ENCODE measurements at places on chromosomes 3 and 15.

DNA sequence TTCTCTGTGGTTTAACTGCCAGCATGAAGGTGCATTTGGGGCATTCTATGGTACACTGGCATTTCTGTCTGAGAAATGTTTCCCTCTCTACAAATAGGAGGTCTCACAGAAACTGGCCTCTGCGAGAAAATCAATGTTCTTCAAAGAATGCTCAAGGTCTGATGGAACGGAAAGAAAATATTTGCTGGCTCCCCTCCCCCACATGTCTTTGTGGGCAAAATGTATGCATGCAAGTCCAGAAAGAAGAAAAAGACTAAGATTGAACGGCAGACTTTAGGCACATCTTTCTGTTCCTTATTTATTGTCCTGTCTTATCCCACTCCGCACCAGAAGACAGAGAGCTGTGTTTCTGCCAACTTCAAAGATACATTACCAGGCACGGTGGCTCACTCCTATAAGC, 83.9 kb upstream of the PSMD6 start:
- DNase-seq, result no peak

- DNase-seq, result no peak
Measured at GRCh38 chr3:66236281-66236680, 15.5 kb downstream of the SLC25A26 start.

- no peak for DNase-seq
Measured at GRCh38 chr3:112497897-112498548, 1.2 kb downstream of the BTLA start.

GRCh38 chr3:12986521-12986920, 86.7 kb downstream of the IQSEC1 start:
- no peak for DNase-seq

DNA sequence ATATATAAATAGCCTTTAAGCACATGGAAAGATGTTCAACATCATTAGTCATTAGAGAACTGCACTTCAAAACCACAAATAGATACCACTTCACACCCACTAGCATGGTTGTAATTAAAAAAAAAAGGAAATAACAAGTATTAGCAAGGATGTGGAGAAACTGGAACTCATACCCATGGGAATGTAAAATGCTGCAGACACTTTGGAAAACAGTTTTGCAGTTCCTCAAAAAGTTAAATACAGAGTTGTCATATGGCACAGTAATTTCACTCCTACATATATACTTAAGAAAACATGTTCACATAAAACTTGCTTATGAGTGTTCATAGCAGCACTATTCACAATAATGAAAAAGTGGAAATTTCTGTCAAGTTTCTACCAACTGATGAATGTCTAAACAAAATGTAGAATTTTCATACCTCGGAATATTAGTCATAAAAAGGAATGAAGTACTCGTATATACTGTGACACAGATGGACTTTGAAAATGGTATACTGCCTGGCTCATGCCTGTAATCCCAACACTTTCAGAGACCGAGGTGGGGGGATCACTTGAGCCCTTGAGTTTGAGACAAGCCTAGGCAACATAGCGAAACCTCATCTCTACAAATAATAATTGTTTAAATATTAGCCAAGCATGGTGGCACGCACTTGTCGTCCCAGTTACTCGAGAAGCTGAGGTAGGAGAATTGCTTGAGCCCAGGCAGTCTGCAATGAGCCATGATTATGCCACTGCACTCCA, 28.1 kb downstream of the BCL2A1 start:
- no peak for DNase-seq

GRCh38 chr3:72134989-72135451, 350.1 kb upstream of the PROK2 start:
- DNase-seq, result no peak

GRCh38 chr3:78846718-78847117, 921.1 kb downstream of the ROBO1 start:
- DNase-seq, result no peak

GRCh38 chr3:196997311-196997710, 28.7 kb upstream of the PIGZ start:
- DNase-seq, result no peak

GRCh38 chr3:27508424-27508823, 24.2 kb upstream of the SLC4A7 start:
- DNase-seq, result no peak

DNA sequence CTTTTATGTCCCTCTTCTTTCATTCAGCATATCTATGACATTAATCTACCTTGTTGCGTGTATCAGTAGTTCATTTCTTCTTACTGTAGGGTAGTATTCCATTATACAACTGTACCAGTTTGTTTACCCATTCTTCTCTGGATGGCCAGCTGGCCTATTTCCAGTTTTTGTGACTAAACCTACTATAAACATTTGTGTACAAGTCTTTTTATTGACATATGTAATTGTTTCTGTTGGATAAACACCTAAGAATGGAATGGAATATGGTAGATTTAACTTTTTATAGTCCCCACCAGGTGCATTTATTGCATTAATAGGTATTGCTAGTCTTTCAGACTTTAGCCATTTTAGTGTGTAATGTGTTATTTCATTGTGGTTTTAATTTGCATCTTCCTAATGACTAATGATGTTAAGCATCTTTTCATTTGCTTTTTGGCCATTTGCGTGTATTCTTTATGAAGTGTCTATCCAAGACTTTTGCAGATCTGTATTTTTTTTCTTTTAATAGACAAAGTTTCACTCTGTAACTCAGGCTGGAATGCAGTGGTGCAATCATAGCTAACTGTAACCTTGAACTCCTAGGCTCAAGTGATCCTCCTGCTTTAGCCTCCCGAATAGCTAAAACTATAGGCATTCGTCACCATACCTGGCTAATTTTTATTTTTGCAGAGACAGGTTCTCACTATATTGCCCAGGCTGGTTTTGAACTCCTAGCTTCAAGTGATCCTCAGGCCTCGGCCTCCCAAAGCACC, 41.9 kb upstream of the XRN1 start:
- DNase-seq, result no peak

DNA sequence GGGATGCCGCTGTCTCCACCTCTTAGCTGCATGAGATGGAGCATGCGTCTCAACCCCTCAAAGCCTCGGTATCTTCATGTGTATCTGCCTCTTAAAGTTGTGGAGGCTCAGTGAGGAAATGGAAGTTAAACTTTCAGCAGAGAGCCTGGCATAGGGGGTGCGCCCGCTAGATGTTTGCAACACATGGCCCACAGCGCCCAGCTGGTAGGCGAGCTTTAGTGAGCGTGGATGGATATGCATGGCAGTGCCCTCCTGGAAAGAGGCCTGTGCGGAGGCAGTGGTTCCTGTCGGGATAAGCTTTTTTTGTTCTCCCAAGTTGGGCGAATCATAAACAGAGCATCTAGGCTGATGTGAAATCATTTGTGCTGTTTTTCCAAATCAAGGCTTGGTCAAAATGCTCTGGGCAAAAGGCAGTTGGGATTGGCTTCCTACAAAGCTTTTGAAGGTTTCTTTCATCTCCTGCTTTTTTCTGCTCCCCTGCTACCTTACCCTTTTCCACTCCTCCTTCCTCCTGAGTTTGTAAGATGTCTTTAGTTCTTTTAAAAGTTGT, 272.4 kb upstream of the TPM1 start:
- DNase-seq, result no peak

DNA sequence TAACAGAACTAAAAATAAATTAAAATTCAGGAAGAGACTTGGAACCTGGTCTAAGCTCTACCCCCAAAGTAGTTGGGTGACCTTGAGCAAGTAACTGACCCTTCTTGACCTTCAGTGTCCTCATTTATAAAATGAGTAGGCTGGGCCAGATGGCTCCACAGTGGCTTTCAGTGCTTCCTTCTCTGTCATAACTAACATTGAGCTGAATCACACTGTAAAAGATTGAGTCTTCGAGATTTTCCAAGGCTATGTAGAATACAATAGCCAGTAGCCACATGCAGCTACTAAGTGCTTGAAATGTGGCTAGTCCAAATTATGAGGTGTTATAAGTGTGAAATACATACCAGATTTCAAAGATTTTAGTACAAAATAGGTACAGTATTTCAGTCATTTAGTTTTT, 313.3 kb downstream of the MECOM start:
- no peak for DNase-seq

DNA sequence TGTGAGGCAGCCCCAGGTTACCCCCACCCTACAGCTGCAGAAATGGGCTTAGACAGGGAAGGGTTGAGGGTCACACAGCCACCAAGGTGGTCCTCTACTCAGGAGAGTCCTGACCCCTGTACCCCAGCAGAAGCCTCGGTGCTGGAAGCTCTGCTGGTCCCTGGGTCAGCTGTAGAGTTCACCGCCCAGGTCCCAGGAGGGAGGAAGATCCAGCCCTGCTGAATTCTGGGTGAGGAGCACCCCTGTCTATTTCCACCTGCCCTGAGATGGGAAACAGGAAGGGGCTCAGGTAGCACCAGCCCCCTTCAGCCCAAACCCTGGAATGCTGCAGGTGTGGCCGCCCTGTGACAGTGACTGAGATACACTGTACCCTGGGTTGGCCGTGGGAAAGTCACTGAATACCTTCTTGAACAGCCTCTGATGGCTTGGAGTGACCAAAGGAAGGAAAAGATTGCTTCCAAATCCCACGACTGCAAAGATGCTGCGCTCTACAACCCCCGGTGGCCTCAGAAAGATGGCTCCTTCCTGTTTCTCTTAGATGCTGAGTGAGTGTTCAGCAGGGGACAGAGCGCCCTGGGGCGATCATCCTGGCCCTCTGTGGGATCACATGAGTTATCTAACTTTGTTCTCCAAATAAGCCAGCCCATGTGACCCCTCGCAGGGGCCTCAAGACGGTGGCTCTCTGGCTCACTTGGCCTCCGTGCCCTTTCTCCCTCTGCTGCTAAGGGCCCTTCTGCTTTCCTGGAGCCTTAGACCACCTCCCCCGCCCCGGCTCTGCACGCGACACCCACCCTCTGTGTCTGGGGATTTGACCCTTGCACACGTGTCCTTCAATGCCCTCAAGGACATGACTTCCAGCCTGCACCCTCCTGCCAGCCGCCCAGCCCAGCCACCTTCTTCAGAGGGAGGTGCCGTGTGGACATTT, 141.9 kb downstream of the NSMCE3 start:
- DNase-seq, result no peak

- DNase-seq, result no peak
Measured at GRCh38 chr3:160038862-160039562, 50.4 kb downstream of the IL12A start.

- DNase-seq, result no peak
Measured at GRCh38 chr3:156902916-156903315, 76.8 kb downstream of the LEKR1 start.

GRCh38 chr3:188261011-188261410, 107.1 kb downstream of the LPP start:
- no peak for DNase-seq

- DNase-seq, result no peak
Measured at GRCh38 chr3:38542401-38543298, 46.5 kb downstream of the EXOG start.

DNA sequence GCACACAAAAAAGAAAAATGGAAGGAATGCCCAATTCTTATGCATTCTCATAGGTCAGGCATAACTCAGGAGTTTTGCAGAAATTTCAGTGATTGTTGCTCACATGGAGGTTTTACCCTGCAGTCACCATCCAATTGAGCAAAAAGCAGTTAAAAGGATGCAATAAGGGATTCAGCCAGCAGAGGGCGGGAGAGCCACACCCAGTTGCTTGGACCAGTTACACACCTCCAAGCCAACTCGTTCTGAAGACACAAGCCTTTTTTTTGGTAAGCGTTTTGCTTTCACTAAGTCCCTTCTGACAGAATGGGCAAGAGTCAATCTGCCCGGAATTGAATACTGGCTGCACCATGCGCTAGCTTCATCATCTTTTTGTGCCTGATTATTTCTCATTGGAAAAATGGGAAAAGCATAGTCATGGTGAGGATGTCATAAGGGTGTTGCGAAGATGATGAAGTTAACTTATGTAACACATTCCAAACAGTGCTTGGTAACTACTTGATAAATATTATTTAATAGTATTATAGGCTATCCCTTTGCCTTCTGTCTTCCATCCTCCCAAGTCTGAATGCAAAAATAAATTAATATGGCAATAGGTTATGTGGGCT, 154.4 kb upstream of the SGO1 start:
- peak; percentile 55 for DNase-seq

GRCh38 chr3:178186666-178187065, 349.6 kb upstream of the KCNMB2 start:
- DNase-seq, result no peak

- no peak for DNase-seq
Measured at GRCh38 chr3:97138914-97139541, 324.6 kb downstream of the EPHA6 start.

GRCh38 chr3:168581771-168582225, 486.1 kb upstream of the GOLIM4 start:
- DNase-seq, result no peak

GRCh38 chr3:9914011-9914410, 2.9 kb upstream of the IL17RC start:
- no peak for DNase-seq

Measured in activated T-cell treated with anti-CD3 and anti-CD28 coated beads for 24 hours (primary cell).